ENCODE measurements at places on chromosomes 12 and 14. TPM values are rescaled to one million over a fixed set of nuclear protein-coding genes. Genes with fewer than 3 reads are reported as not detected.

DNA sequence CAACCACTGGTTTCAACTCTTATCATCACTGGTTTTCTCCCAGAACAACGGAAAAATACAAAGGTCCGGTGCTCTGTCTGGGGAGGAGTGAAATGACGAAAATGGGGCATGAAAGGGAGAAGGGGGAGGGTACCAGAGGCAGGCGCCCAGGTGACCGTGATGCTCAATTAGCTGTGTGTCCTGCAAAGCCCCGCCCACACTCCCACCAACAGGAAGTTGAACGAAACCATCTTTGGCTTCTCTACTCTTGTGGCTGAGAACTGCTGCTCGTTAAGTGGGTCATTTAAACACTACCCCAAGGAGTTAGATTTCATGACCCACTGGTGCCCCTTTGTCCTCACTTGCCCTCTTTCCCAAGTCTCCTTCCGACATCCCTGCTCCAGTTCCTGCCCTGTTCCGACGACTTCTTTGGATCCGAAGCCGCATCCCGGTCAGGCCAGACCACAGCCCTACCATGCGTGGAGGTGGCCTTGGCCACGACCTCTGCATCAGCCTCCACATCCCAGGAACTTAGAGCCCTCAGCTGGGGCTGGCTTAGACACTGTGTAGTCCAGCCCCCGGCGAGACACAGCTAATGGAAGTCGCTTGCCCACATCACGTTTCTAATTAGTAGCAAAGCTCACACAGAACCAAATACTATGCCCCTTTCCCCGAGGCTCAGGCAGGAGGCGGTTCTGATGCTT, 11.4 kb upstream of the LRTM2 start:
- no peak for DNase-seq
- H3K27me3 ChIP-seq = no peaks in the 10 kb centered on the region
- H3K4me3 ChIP-seq = no peak overlapping the region
- H3K27ac ChIP-seq = peak overlapping the region; percentile 12

GPR68 gene
- total RNA-seq = 19.2 TPM

DNA sequence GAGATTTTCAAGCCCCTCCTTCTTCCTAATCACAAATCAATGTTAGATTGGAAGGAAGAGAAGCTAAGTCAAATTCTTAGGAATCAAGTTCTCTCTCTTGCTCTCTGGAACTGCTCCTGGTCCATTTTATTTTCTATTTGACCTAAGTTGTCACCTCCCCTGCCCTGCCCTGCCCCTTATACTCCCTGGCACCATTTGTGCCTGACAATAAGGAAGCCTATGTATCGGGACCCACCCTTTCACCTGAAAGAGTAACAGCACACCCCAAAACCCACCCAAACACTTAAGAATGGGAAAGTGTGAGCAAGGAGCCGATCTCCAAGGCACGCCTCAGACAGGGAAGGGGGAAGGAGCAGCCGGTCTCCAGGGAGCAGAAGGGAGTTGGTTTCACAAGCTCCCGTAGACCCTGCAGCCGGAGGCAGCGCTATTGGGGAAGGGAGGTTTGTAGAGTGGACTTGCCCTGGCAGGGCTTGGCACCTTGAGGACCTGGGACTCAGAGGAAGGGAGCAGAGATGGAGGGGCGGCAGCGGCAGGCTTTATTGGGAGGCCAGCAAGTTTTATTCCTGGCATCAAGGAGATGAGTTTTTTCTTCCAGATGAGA, 1.6 kb downstream of the LRRC74A start:
- no peaks in the 10 kb centered on the region for H3K27me3 ChIP-seq
- no peaks in the 10 kb centered on the region for H3K4me1 ChIP-seq
- no peak overlapping the region for H3K4me3 ChIP-seq

OVCH1 gene
- total RNA-seq = not detected

GRCh38 chr12:57518176-57518919, 2.0 kb downstream of the DDIT3 start:
- DNase-seq = no peak
- peak overlapping the region; percentile 98 for H3K4me3 ChIP-seq
- no peaks in the 10 kb centered on the region for H3K27me3 ChIP-seq
- peaks cover 41% of the 10 kb centered on the region for H3K36me3 ChIP-seq
- H3K27ac ChIP-seq = peak overlapping the region; percentile 99

TMPRSS12 gene
- total RNA-seq = not detected

- no peaks in the 10 kb centered on the region for H3K36me3 ChIP-seq
- H3K4me3 ChIP-seq = no peak overlapping the region
- H3K27me3 ChIP-seq = no peaks in the 10 kb centered on the region
- no peak overlapping the region for H3K27ac ChIP-seq
Observed at GRCh38 chr12:113077057-113077858, 20.7 kb downstream of the DTX1 start.

DNA sequence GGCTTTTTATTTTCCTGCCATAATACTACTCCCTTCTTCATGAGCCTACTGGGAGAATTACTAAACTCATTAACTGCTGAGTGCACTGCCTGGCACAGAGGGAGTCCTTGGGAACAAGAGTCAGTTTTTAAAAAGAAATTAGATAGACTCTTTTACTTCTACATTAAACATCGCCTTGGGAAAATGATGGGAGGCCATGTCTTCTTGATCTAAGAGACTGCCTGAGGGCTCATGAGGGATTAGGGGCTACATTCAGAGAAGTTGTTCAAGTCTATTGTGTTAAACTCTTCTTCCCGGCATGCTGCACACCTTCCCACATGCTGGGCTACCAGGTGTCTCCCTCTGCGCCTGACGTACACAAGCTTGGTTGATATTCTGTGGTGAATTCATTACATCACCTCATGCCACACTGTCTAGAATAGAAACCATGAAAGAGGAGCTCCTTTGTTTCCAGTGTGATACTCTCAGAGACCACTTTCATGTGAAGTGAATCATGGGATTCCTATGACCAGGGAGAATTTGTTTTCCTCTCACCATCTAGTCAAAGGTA, 1422.3 kb downstream of the AACS start:
- H3K36me3 ChIP-seq = peaks cover 1% of the 10 kb centered on the region
- H3K27ac ChIP-seq = no peak overlapping the region
- DNase-seq = no peak
- H3K4me1 ChIP-seq = no peaks in the 10 kb centered on the region
- H3K4me3 ChIP-seq = no peak overlapping the region

DNA sequence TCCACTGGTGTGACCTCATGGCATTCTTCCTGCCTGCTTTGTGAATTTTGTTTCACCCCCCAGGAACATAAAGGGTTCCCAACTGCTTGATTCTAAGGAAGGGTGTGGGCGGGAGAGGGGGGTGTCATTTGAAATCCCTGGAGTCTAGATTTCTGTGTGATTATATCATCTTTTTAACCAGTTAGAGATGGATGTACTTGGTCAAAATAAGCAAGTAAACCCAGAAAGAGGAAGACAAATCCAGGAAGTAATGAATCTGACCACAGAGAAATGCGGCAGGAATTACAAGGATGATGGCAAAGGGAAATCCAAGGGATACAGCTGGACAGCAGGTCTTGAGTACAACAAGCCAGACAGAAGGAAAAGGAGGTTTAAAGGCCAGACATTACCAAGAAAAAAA, 38.9 kb downstream of the DMAC2L start:
- H3K4me1 ChIP-seq = no peaks in the 10 kb centered on the region
- no peaks in the 10 kb centered on the region for H3K27me3 ChIP-seq
- no peaks in the 10 kb centered on the region for H3K36me3 ChIP-seq
- DNase-seq = no peak

DNA sequence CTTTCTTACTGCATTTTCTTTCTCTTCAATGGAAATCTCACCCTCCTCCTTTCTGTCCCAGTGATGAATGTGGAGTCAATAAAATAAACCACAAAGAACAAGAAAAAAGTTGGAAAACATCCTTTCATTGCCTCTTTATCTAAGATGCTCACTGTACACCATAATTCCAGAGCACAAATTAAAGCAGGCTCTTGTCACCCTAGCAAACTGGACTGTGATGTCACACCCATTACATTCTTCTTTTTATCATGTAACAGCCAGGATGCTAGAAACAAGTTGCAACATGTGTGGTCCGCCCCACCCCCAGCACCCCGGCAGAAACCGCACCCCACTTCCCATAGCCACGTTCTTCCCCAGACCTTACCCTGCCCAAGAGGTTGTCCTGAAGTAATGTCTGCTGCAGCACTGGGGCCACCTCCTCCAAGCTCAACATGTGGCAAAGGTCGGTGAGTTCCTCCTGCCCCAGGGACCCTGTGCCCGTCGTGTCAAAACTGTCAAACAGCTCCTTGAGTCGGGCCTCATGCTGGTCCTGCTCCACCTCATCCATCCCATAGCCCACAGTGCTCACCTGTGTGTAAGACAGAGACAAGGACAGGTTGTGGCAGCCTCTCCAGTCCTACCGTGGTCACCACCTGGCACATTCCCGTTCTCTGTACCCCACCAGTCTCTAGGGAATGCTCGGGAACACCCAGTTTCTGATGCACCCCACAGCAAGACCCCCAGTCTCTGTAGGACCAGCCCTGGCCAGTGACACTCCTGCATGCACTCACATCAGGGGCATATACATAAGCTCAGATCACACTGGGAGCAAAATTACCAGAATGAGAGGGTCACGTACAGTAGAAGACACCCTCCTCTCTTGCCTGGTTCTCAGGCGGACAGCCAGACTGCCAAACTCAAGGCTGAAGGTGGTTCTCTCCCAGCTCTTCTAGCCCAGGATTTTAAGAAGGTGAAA, 9.2 kb downstream of the NIN start:
- no peaks in the 10 kb centered on the region for H3K27me3 ChIP-seq
- DNase-seq = peak; percentile 59
- H3K36me3 ChIP-seq = peaks cover 6% of the 10 kb centered on the region
- H3K27ac ChIP-seq = peak overlapping the region; percentile 77
- H3K4me1 ChIP-seq = peaks cover 80% of the 10 kb centered on the region

DNA sequence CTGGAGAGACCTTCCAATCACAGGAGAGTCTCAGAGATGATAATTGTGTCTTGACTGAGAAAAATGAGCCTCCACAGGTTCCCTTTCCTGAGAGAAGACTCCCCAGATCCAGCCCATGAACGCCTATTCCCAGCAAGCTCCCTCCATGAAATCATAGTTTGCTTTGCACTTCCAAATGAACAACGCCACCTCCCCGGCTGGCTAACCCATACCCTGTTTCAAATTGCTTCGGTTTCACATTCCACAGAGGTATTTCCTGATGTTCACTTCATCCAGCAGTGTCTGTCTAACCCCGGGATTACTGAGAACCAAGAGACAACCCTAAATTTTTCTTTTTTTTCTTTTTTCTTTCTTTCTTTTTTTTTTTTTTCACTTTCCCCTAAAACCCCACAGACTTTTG, 124.1 kb upstream of the RFLNA start:
- no peaks in the 10 kb centered on the region for H3K4me1 ChIP-seq
- no peak overlapping the region for H3K27ac ChIP-seq
- H3K4me3 ChIP-seq = no peak overlapping the region
- no peaks in the 10 kb centered on the region for H3K36me3 ChIP-seq
- no peak for DNase-seq

GRCh38 chr14:28758253-28758884, 8.2 kb upstream of the FOXG1 start:
- H3K4me1 ChIP-seq = no peaks in the 10 kb centered on the region
- peaks cover 16% of the 10 kb centered on the region for H3K36me3 ChIP-seq
- DNase-seq = no peak
- peaks cover 80% of the 10 kb centered on the region for H3K27me3 ChIP-seq
- no peak overlapping the region for H3K4me3 ChIP-seq

DNA sequence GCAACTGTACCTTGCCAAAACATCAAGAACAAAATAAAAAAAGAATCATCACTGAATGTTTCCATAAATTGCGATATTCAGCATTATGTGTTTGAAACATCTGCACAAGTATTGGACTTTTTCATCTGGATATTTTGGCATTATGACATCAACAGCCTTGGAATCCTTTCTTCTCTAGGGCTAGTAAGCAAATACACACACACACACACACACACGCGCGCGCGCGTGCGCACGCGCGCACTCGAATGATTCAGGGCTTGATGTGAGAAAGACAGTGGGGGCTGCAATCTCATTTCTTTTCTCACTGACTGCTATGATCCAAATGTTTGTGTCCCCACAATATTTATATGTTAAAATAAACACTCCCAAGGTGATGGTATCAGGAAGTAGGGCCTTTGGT, 90.0 kb upstream of the SLC38A4 start:
- H3K4me1 ChIP-seq = no peaks in the 10 kb centered on the region
- no peak for DNase-seq
- H3K4me3 ChIP-seq = no peak overlapping the region
- peaks cover 7% of the 10 kb centered on the region for H3K27me3 ChIP-seq
- H3K27ac ChIP-seq = no peak overlapping the region

DNA sequence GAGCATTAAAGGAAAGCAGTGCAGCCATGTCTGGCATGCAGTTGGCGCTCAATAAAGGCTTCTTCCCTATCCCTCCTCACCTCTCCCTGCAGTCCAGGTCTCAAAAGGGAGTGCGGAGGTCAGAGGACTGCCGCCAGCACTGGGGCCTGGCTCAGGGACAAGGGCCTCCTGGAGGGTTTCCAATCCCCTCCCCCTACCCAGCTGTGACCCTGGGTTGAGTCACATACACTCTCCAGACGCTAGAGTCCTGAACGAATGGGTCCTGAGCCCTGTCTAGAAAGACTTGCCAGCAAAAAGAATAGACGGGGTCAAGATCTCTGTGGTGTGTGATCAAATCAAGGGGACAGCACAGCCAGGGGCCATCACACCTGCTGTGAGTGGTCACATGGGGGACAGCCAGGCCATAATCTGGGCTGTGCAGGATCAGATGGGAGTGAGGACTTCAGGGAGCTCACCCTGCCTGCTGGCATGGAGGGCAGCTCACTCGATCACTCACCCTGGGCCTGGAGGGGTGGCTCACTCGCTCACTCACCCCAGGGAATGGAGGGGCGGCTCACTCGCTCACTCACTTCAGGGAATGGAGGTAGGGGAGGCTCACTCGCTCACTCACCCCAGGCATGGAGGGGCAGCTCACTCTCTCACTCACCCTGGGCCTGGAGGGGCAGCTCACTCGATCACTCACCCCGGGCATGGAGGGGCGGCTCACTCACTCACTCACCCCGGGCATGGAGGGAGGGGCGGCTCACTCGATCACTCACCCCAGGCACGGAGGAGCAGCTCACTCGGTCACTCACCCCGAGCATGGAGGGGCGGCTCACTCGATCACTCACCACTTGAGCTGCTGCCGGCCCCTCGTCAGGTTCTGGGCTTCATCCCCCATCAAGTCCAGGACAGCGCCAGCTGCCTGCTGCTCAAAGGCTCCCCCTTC, 12.8 kb downstream of the CFAP73 start:
- H3K4me1 ChIP-seq = peaks cover 3% of the 10 kb centered on the region
- DNase-seq = no peak
- no peak overlapping the region for H3K4me3 ChIP-seq
- no peak overlapping the region for H3K27ac ChIP-seq
- peaks cover 1% of the 10 kb centered on the region for H3K36me3 ChIP-seq

GRCh38 chr12:96237465-96238077, 43.4 kb downstream of the ELK3 start:
- peak overlapping the region; percentile 15 for H3K4me3 ChIP-seq
- peak overlapping the region; percentile 62 for H3K27ac ChIP-seq
- DNase-seq = peak; percentile 47
- H3K27me3 ChIP-seq = no peaks in the 10 kb centered on the region
